GM23248 (cell line): ENCODE measurements at places on chromosomes 6 and 20. TPM values are rescaled to one million over a fixed set of nuclear protein-coding genes. Genes with fewer than 3 reads are reported as not detected.

DNA sequence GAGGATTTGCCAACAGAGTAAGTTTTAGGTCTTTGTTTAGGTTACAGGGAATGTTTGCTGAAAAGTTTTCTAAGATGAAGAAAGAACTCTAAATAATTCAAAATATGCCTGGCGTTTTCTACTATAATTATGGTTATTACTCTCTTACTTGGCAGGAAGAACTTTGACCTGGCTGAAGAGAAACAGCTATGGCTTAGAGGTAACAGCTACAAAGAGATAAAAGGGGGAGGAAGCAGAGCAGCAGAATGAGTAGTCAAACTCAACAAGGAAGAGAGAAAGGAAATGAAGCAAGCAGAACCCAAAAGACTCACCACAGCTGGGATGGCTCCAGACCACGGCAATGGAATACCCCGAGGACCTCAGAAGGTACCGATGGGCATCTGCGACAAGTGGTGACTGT lies 95.6 kb downstream of the KIF16B start:
- DNase-seq: no peak

GRCh38 chr6:153613719-153614455 lies 425.2 kb upstream of the OPRM1 start:
- no peak for DNase-seq

DNA sequence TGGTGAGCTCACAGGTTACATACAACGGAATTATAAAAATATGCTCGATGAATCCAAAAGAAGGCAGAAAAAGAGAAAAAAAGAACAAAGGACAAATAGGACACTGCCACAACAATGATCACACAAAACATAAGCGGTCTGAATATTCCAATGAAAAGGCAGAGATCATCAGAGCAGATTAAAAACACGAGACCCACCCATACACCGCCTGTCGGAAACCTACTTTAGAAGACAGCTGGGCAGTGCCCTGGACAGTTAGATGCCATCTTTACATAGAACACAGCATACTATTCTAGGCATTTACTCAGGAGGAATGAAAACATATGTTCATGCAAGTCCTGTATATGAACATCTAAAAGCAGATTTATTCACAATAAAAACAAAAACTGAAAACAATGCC lies 204.1 kb downstream of the TTLL2 start:
- DNase-seq: no peak

DNA sequence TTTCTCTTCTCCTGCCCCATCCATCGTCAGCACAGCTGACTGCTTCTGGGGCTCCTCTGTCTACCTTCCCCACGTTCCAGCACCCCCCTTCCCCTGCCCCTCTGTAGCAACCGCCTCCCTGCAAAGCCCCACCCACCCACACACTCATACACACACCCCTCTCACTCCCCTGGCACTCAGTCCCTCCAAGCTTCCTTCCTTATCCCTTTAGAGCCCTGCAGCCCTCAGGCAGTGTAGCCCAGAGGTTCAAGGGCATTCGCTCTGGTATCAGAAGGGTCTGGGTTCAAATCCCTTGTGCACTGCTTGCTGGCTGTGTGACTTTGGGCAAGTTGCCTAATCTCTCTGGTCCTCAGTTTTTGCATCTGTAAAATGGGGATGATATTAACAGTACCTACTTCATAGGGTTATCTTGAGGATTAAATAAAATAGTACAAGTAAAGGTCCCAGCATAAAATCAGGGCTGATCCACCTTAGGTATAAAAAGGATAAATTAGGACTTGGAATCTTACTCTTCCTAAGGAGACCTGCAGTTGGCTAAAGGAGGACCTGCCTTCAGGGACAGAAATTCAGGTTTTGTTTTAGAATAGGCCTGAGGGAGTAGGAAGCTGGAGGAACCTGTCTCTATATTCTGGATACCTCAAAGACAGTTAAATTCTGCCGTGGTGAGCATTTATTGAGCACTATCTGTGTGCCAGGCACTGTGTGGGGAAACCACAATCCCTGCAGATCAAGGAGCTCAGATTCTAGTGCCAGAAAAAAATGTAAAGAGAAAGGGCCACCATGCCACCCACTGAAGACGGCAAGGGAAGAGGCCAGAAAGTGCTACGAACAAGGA lies 94.1 kb downstream of the SNX5 start:
- DNase-seq: peak; percentile 12

DNA sequence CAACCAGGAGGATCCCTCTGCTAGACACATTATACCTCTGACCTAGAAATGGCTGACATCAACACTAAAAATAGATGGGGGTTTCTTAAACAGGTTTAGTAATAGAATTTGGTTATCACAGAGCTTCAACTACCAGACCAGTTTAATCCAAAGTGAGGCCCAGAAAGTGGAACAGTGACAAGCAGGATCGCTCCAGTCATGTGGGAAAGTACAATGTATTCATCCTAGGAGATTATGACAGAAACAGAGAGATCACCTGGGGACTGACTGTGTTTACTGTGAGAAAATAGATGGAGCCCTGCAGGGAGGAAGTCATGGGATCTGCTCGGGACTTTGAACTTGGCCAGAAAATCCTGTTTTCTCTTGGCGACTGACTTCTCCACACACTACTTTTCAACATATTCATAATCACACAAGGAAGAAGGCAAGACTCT lies 238.7 kb upstream of the SOX4 start:
- no peak for DNase-seq

Gene VWA7
- total RNA-seq: 0.54 TPM in 1 of 2 replicates, not detected in the other

DNA sequence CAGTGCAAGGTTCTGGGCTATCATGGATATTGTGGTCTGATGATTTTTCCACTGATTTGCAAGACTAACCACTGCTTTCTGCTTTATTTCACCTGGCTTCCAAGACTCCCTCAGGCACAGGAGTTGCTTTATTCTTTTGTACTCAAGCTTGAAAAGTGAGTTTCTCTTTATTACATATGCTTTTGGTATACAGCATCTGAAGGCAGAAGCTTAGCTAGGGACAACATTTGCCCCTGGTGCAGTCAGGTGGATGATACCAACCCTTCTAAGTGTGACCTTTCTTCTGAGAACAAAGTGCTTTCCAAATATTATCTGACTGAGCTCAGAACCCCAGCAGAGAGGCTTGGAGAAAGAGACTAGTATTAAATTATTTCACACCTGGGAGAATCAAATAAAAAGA lies 94.0 kb upstream of the PHACTR1 start:
- no peak for DNase-seq

Gene TRAPPC3L
- 1.4 TPM in 1 of 2 replicates, not detected in the other for total RNA-seq

DNA sequence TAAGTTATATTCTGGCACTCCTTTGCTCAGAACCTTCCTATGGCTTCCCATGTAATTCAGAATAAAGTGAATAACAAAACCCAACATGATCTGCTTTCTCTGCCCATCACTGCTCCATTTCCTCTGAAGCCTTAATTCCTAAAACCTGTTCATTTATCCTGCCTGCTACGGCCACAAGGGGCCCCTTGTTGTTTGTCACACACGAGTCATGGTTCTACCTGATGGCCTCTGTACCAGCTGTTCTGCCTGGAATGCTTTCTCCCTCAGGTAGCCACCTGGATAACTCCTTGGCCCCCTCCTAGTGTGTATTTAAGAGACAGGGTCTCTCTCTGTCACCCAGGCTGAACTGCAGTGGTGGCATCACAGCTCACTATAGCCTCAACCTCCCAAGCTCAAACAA lies 26.8 kb downstream of the ERGIC3 start:
- peak; percentile 16 for DNase-seq

GRCh38 chr6:77686931-77687330 lies 34.1 kb downstream of the MEI4 start:
- no peak for DNase-seq

Gene APOM
- 0.76 and 3.3 TPM in 2 replicates for total RNA-seq

GRCh38 chr20:44597516-44597915 lies 15.1 kb downstream of the PKIG start:
- no peak for DNase-seq

Gene FGD2
- total RNA-seq: not detected in 2 replicates

Gene SNX21
- 88.4 and 100 TPM in 2 replicates for total RNA-seq

Gene CD93
- not detected in 2 replicates for total RNA-seq

Gene DSP
- total RNA-seq: 108 and 110 TPM in 2 replicates

Gene HLA-DMB
- total RNA-seq: not detected in 2 replicates

- DNase-seq: peak; percentile 66
Observed at GRCh38 chr20:36579996-36580545, 6.7 kb downstream of the TGIF2 start.

- no peak for DNase-seq
Observed at GRCh38 chr6:157755746-157756411, 67.2 kb upstream of the SNX9 start.

DNA sequence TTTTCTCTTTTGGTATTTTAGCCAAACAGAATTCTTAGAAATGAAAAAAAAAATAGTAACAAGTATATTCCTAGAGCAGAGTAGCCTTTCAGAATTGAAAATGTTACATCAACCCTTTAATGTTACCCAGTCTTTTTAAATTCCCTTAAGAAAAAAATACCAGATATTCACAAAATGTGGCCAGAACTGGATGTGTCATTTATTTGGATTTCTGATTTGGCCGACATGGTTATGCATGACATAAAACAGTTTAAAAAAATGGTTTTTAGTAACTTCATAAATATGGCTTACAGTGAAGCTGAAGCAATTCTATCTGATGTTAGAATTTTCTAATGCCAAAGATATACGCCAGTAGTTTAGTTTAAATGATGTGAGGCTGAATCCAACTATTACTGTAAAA lies 112.0 kb downstream of the ATXN1 start:
- DNase-seq: peak; percentile 28

- no peak for DNase-seq
Observed at GRCh38 chr20:14717134-14717999, 380.0 kb upstream of the FLRT3 start.

GRCh38 chr6:16273256-16273655 lies 34.9 kb downstream of the GMPR start:
- DNase-seq: peak; percentile 28

DNA sequence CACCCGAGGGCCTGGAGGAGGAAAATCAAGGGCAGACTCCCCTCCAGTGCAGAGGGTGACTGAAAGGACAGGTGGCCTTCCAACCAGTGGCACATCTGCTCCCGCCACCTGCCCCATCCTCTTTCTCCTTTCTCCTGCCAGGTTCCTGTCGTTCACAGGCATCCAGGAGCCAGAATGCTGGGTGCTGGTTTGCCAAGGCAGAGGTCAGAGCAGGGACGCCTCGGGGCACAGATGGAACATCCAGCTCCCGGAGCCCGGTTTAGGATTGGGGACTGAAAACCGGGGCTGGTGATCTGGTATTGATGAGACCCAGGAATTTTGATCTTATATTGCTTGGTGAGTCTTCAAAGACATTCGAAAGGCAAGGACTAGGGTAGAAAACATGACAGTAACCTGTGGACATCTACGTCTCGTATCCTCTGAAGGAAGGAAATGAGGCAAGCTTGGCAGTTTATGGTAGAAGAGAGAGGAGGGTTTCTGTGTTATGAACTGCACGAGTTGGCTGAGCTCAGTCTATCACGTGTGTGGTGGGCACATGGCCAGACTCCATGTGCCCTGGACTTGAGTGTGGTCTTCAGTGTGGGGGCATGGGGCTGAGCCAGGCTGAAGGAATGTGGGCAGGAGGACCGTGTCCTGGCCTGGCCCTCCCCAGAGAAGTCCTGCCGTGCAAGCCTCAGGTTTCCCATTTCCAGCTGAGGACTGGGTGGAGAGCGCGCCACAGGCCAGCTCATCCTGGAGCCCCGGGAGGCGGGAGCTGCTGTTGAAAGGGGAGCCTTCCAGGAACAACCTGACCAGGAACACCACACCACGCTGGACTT lies 74.2 kb downstream of the IRF4 start:
- no peak for DNase-seq

Gene OGFR
- total RNA-seq: 42.4 and 52.2 TPM in 2 replicates

DNA sequence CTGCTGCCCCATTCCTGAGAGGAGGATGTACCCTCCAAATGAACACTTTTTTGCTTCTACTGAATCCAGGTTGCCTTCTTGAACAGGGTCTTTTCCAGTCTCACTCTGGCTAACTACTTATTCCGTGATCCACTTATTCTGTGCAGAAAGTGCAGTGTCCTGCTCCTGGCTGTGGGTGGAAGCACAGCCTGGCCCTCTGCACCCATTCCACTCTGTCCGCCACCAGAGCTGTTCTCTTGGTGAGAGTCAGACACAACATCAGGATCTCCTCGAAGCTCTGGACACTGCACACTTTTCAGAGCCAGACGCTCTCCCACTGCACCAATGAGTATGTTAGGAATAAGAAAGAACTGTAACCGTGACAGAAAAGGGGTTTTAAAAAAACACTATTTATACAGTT lies 174.2 kb downstream of the MCHR2 start:
- DNase-seq: no peak

- no peak for DNase-seq
Observed at GRCh38 chr6:158439255-158439654, 120.6 kb upstream of the TMEM181 start.

GRCh38 chr6:68139130-68139529 lies 496.0 kb upstream of the ADGRB3 start:
- no peak for DNase-seq

- DNase-seq: no peak
Observed at GRCh38 chr6:125469915-125470314, 168.1 kb upstream of the HDDC2 start.

Gene SEMG2
- total RNA-seq: not detected in 2 replicates

DNA sequence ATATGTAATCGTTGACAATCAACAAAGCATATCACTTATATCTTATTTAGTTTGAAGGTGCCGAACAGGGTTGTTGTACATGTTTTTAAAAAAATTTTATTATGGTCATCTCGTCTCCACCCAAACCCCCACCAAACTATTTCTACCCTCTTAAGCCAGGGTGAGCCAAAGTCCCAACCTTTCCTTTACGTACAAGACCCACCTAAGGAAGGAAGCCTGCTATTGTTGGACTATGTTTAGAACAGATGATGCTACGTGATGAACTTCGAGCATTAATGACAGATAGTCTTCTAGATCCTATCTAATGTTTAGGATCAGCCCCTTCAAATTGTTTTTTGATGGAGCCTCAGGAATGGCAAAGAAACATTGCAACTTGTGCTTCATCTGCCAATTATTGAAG lies 44.4 kb downstream of the CLIC5 start:
- no peak for DNase-seq

DNA sequence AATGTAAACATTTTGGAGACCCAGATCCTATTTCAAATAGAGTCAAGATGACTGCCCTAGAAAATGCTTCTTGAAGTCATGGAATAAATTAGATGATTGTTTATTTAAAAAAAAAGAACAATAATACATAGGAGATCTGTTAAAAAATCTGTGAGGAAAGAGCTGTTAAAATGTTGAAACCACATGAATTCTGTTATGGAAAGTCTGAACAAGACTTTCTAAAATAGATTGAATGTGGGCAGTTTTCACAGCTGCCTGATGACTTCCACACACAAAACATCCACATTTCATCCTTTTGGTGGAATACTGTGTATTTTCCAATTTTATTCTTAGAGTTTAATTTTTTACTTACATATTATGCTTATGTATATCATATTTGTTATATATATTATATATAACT lies 186.1 kb downstream of the LAMA2 start:
- DNase-seq: peak; percentile 8

DNA sequence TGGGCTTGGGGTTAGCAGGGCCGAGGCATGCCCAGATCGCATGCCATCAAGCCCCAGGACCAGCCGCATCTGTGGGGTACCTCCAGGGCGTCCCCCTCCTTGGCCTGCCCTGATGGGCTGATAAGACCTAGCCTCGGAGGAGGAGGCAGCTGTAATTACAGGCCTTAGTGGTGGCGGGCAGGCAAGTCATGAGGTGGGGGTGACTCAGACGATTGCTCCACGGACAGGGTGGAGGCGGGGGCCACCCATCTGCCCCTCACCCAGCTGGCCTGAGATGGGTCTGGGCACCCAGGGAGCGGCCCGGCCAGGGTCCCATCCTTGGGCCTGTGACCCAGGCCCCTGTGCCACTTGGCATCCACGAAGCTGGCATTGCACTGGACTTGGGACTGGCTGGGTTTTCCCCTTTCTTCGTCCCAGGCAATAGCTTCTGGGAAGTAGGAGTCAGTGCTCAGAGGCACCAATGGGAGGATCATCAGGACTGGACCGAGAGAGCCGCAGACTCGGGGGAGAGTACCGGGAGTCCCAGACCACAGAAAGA lies 57.5 kb downstream of the CEBPB start:
- DNase-seq: peak; percentile 86

Gene SPATS1
- total RNA-seq: not detected in 2 replicates
